ENCODE measurements at places on chromosomes 2 and 18.

GRCh38 chr2:221461901-221462300, 110.2 kb downstream of the EPHA4 start:
- DNase-seq: no peak

- DNase-seq: no peak
These were observed 118.9 kb downstream of the VWA3B start for GRCh38 chr2:98205889-98206288.

DNA sequence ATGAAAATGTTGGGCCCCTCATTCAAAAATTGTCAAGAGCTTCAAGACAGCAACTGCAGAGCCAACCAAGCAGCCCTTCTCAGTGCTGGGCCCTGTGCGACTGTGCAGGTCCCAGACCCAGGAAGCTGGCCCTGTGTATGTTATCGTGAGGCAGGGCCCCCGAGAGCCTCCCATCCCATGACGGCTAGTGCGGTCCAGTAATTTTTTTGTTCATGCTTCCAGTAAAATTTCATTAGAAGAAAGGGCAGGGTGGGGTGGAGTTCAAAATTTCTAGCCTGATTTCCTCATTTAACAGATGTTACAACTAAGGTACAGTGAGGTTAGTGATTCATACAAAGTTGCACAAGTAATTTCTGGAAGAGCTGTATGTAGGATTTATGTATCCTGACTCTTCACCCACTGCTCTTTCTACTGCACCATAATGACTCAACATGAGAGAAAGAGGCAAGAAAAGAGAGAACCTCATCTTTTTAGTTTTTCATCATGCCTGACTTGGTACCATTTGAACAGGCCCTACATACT, 105.5 kb downstream of the ZEB2 start:
- no peak for DNase-seq

- DNase-seq: no peak
These were observed 235.9 kb downstream of the EIPR1 start for GRCh38 chr2:3141696-3142095.

DNA sequence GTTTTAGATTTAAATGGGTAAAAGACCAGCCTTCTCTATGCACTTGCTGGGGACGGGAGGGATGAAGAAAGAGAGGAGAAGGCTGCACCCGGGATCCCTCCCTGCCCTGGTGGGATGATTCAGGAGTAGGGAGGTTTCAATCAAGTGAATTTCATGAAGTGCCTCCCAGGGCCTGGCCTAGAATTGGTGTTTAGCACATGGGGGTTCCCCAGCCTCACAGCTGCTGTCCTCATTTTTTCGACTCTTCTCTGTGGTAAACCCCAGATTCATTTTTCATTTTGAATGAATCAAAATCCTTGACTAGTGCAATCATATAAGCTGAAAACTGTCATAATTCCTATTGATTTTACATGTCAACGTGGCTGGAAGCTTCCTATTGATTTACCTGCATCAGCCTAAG, 81.1 kb downstream of the LPIN1 start:
- DNase-seq: no peak

DNA sequence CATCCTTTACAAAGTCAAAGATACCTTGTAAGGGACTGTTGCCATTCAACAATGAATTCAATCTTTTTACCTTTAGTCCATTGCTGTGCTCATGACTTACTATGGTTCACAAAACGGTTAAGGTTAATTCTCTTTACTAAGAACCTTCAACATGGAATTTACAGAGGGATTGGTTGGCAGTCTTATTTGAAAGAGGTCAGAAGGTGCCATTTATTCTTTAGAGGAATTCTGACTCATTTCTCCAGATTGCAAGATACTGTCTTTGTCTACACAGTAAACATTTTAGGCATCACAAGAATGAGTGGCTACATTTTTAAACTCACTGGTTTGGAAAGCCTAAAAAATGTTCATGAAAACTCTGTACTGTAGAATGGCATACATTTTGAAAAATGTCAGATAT, 17.4 kb downstream of the KCNH7 start:
- no peak for DNase-seq

DNA sequence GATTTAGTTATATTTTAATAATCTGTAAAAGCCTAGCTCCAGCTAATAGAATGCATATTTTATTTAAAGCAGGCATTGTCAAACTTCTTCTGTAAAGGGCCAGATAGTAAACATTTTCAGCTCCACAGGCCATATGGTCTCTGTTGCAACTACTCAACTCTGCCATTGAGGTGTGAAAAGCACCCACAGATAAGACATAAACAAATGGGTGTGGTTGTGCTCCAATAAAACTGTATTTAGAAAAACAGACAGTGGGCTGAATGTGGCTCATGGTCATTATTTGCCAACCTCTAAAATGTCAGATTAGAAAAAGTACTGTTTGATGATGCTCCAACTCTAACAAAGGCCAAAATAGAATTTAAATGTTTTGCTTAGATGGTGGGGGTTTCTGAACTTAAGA, 519.9 kb downstream of the RNF144A start:
- no peak for DNase-seq

Data from left hindlimb (tissue), 1 donor.